A549 treated with ZK216348 at 1 μM for 4 hours (cell line): ENCODE measurements at places on chromosomes 11 and 22. TPM values are rescaled to one million over a fixed set of nuclear protein-coding genes. Genes with fewer than 3 reads are reported as not detected.

The FGF3 gene
- not detected in 5 replicates for total RNA-seq

The PLEKHB1 gene
- total RNA-seq: 0.48 to 1.4 TPM (median 1.1 TPM) in 5 replicates

The OR4X1 gene
- total RNA-seq: not detected in 5 replicates

The USP2 gene
- 0.42 to 1.1 TPM (median 0.70 TPM) in 5 replicates for total RNA-seq

The OR51I1 gene
- total RNA-seq: not detected in 5 replicates

The UBXN1 gene
- 89.4 to 131 TPM (median 123 TPM) in 5 replicates for total RNA-seq

The MMP7 gene
- 19.3 to 36.5 TPM (median 22.8 TPM) in 5 replicates for total RNA-seq

The ELF5 gene
- not detected in 5 replicates for total RNA-seq

The P2RX6 gene
- total RNA-seq: 0.40 to 1.1 TPM (median 0.64 TPM) in 5 replicates

The MGAT3 gene
- 0.20 to 0.76 TPM (median 0.56 TPM) in 5 replicates for total RNA-seq

The CHST1 gene
- 1.3 to 1.9 TPM (median 1.6 TPM) in 5 replicates for total RNA-seq

The EWSR1 gene
- 214 to 243 TPM (median 225 TPM) in 5 replicates for total RNA-seq

The FAM76B gene
- 5.4 to 11.6 TPM (median 8.7 TPM) in 5 replicates for total RNA-seq

The SMTNL1 gene
- total RNA-seq: not detected in 5 replicates

The CCDC116 gene
- total RNA-seq: not detected in 5 replicates

The TRAF6 gene
- total RNA-seq: 5.1 to 7.7 TPM (median 6.8 TPM) in 5 replicates

The OR8G5 gene
- not detected in 5 replicates for total RNA-seq

The C11orf52 gene
- not detected in 5 replicates for total RNA-seq

The PHF21B gene
- 0.81 to 1.2 TPM (median 1.0 TPM) in 5 replicates for total RNA-seq

The CASP12 gene
- not detected in 5 replicates for total RNA-seq

The OR51B4 gene
- total RNA-seq: not detected in 5 replicates

The ZNF70 gene
- total RNA-seq: 0.93 to 1.2 TPM (median 1.1 TPM) in 5 replicates

The USP28 gene
- 12.3 to 20.7 TPM (median 18.1 TPM) in 5 replicates for total RNA-seq

The TRPC6 gene
- total RNA-seq: 0.66 to 1.1 TPM (median 0.76 TPM) in 5 replicates

The TBX10 gene
- not detected in 5 replicates for total RNA-seq

The KCNK7 gene
- total RNA-seq: 0.22 to 2.3 TPM (median 0.94 TPM) in 4 of 5 replicates, not detected in the other

The MIAT gene
- total RNA-seq: 0.22 to 0.48 TPM (median 0.34 TPM) in 5 replicates

The AMPD3 gene
- total RNA-seq: 5.7 to 10.0 TPM (median 8.1 TPM) in 5 replicates

The MS4A4A gene
- total RNA-seq: not detected in 5 replicates

The PGA3 gene
- total RNA-seq: not detected in 5 replicates

The IL17REL gene
- 0.06 TPM in 1 of 5 replicates, not detected in the others for total RNA-seq

The PAX6 gene
- 0.39 to 2.9 TPM (median 0.87 TPM) in 5 replicates for total RNA-seq
